Mesothelial cell of epicardium (in vitro differentiated cells): ENCODE measurements at places on chromosomes 12 and 14.

- no peak for DNase-seq
These were observed 35.9 kb downstream of the FZD10 start for GRCh38 chr12:130198026-130198662.

- no peak for DNase-seq
These were observed 297.2 kb downstream of the FBXL14 start for GRCh38 chr12:1297206-1297605.

GRCh38 chr14:55980970-55981369, 137.2 kb upstream of the PELI2 start:
- no peak for DNase-seq

- no peak for DNase-seq
These were observed 68.2 kb downstream of the ATP23 start for GRCh38 chr12:58009405-58010195.

DNA sequence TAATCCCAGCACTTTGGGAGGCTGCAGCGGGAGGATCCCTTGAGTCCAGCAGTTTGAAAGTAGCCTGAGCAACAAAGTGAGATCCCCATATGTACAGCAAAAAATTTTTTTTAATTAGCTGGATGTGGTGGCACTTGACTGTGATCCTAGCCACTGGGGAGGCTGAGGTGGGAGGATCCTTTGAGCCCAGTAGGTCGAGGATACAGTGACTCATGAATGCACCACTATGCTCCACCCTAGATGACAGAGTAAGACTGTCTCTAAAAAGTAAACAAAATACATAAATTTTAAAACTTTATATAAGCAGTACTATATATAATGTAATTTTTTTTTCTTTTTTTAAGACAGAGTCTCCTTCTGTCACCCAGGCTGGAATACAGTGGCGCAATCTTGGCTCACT, 115.4 kb downstream of the ESR2 start:
- no peak for DNase-seq

GRCh38 chr14:61525293-61526011, 169.9 kb upstream of the HIF1A start:
- DNase-seq: no peak

GRCh38 chr12:95674631-95675030, 115.9 kb downstream of the NTN4 start:
- no peak for DNase-seq

DNA sequence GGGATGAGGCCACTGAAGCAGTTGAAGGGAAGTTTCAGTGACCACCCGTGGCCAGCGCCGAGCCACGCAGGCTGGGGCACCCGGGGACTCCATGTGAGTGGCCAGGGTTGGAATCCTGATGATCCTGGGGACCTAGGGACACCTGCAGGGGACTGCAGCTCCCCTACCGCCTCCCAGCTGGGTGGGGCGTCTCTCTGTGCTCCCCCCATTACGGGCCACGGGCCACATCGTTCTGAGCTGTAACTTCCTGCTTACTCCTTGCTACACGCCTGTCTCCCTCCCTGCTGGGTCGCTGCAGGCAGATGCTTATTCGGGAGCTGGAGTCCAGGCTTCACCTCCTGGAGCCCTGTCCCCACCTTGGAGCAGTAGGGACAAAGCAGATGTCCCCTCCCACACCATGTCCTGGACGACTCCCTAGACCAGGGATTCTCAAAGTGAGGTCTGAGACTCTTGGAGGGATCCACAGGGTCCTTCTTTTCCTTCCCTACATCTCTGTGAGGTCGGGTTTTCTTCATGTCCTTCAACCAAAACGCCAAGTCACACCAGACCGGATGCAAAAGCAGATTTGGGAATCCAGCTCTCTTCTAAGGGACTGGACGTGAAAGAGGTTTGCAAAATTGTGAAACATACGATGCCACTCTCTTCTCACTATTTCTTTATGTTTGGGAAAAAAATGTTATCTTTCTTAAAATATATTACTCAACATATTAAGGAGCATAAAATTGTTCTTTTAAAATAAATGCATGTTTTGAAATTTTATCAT, 85.9 kb upstream of the NCOR2 start:
- DNase-seq: no peak

GRCh38 chr12:42631513-42631912, 42.0 kb upstream of the PRICKLE1 start:
- no peak for DNase-seq

DNA sequence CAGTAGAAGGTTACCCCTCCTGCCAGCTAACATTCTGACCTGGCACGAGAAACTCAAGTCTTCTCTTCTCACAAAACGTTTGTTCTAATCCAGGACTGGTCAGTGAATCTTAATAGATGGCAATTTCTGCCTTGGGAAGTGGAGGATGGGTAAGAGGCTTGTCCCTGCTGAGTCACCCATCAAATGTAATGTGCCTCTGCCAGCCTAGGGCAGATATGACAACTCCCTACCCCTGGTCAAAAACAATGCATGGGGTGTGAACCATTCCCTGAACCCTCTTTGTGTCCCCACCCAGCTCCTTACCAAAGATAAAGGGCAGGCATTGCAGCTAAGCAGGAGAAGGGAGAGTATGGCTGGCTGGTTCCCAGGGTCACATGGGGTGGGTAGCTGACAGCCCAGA, 1052.9 kb downstream of the GALC start:
- DNase-seq: no peak

DNA sequence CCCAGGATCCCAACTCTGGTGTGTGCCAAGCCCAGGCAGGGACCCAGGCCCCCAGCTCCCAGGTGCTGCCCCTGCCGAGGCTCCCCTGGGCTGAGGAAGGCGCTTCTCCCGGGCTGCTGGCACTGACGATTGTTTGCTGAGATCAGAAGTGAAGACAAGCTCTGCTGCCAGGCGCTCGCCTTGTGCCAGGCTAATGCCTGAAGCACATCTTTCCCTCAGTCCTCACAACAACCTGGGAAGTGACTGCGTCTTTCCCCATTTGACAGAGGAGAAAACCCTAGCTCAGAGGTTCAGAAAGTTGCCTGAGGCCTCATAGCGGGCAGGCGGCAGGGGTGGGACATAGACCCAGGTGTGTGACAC, 36.8 kb downstream of the ANKRD9 start:
- no peak for DNase-seq
